ENCODE measurements at places on chromosomes 6 and 20.

DNA sequence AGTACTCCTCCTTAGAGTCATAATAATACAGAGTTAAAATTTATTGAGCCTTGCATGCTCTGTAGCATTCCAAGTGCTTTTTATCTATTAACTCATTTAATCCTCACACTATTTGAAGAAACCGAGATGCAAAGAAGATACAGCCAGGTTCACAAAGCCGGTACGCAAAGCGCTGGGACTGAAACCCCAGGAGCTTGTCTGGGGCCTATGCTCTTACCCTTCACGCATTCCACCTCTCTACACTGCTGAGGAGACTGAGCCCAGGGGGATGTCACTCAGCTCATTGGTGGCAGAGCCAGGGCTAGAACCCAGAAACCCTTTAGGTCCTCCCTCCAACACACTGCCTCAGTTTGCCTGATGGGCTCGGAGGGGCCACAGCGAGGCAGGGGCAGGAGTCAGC lies 19.7 kb upstream of the MRPS18A start:
- no peak for DNase-seq

DNA sequence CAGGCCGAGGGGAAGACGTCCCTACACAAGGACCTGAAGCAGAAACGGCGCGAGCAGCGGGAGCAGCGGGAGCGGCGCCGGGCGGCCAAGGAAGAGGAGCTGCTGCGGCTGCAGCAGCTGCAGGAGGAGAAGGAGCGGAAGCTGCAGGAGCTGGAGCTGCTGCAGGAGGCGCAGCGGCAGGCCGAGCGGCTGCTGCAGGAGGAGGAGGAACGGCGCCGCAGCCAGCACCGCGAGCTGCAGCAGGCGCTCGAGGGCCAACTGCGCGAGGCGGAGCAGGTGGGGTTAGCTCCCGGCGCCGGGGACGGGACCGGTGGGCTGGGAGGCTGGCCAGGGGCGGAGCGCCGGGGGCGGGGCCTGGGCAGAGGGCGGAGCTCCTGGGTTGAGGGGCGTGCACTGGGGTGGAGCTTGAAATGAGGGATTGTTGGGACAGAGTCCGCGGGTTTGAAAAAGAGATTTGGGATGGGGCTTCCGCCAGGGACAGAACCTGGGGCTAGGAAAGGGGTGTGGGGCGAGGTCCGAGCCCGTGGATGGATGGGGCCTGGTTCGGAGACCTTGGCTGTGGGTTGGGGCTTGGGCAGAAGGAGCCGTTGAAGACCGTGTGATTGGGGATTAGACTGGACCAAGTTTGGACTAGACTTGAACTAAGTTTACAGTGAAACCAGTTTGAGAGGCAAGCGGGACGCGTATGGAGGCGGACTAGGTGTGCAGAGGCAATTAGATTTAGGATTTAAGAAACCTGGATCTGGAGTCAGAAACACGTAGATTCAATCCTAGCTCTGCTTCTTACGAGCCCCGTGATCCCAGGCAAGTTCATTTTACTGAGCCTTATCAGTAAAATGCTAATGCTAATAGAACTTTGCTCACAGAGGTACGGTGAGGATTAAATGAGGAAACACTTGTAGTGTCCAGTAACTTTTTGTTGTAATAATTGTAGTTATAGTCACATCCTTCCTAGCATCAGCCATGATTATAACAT lies 20.9 kb downstream of the DEF6 start:
- DNase-seq: no peak

- no peak for DNase-seq
Measured at GRCh38 chr20:16111852-16112412, 461.3 kb downstream of the KIF16B start.

- DNase-seq: no peak
Measured at GRCh38 chr6:6751619-6752023, 163.1 kb downstream of the LY86 start.

GRCh38 chr6:127956260-127956888 lies 55.5 kb upstream of the THEMIS start:
- no peak for DNase-seq

DNA sequence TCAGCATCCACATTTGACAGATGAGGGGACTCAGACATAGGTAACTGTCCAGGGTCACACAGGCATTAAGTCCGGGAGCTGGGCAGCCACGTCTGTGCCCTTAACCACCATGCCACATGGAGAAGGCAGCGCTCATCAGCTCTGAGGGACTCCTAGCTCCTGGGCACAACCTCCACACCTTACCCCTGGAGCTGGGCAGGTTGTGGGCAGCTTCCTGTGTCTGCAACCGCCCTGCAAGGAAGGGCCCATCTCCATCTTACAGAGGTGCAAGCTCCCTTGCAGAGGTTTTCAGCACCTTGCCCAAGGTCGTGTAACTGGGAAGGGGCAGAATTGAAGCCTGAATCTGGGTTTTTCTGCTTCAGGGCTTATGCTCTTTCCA lies 7.9 kb downstream of the CCDC167 start:
- DNase-seq: no peak

- no peak for DNase-seq
Measured at GRCh38 chr6:498795-499231, 107.3 kb downstream of the IRF4 start.

- DNase-seq: no peak
Measured at GRCh38 chr6:89244241-89244985, 27.3 kb upstream of the GABRR1 start.

- DNase-seq: no peak
Measured at GRCh38 chr6:157198425-157199279, 124.7 kb downstream of the TMEM242 start.
